ENCODE measurements at places on chromosomes 5 and 9.

DNA sequence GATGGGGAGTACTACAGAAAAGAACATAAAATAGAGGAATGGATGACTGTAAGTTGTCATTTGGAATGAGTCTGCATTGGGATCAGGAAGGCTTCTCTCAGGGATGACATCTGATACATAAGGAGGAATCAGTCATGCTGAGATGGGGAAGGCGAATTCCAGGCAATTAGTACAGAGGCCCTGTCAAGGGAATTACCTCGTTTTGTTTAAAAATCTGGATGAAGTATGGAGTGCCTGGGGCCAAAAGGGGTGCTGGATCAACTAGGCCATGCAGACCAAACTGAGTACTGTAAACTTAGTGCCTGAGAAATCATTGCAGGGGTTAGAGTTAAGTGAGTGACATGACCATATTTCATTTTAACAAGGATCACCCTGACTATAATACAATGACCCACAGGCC lies 30.5 kb downstream of the JAKMIP2 start:
- no peak for DNase-seq

DNA sequence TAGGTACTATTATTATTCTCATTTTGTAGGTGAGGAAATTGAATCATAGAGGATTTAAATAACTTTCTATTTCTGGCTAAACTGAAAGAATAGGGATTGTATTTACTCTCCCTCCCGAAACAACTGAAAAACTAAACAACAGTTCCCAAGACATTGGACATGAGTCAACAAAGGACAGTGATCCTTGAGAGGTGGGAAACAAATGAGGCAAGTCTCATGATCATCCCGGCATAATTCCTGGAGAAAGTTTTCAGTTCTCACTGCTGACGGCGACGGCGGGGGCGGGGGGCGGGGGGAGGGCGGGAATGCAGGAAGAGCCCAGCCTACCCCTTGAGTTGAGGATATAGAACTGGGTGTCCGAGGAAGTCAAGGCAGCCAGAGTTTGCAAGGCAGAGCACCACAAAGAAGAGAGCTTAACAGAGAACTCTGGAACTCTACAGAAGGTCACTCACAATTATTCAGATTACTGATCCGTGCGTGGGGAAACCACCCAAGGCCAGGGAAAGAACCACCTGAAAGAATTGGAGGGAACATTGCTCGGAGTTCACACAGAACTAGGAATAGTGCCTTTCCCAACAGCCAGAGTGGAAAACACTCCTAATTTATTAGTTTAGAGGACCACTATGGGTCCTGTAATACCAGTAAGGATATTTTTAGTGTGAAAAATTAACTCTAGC lies 27.4 kb upstream of the WHRN start:
- DNase-seq = no peak

GRCh38 chr9:128927731-128928411 lies 7.1 kb downstream of the PHYHD1 start:
- DNase-seq = peak; percentile 14

GRCh38 chr9:133111808-133112662 lies 9.0 kb downstream of the RALGDS start:
- no peak for DNase-seq

- DNase-seq = no peak
These were observed 9.3 kb upstream of the FRRS1L start for GRCh38 chr9:109176386-109176785.

DNA sequence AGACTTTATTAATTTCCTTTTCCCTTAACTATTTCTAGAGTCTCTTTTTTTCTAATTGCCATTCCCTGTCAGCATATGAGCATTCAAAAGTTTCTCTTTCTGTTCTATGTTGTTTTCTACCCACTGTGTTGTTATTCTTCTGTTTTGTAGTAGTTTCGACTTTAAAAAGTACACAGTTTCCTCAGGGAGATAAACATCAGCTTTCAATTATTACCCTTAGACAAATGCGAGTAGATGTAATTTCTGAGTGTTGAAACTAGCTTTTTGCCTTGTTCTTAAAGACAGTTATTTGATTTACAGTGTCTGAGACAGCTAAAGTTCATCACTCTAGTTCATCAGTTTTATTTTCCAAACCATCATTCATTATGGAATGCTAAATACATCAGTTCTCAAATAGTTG lies 19.5 kb downstream of the MTREX start:
- no peak for DNase-seq

DNA sequence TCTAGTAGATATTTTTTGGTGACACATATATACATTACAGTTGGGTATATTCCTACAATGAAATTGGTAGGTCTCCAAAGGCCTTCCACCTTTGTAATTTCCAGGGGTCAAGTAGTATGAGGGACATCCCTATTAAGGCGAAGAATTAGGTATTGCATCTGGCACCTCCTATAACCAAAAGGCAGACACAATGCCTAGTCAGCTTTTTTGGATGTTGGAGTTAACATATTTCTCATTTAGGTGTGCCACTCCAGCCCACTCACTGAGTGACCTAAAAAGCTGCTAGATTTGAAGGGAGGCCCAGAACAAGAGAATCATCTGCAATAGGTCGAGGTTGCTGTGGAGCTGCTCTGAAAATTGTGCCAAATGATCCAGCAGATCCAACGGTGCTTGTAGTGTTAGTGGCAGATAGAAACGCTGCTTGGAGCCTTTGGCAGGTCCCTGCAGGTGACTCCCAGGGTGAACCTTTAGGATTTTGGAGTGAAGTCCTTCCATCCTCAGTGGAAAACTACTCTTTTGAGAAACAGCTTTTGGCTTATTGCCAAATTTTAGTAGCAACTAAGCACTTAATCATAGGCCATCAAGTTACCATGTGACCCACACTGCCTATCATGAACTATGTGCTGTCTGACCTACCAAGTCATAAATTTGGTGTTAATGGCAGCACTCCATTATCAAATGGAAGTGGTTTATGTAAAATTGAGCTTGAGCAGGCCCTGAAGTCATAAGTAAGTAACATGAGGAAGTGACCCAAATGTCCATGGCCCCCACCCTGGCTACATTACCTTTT lies 15.7 kb upstream of the FNIP1 start:
- no peak for DNase-seq

- no peak for DNase-seq
These were observed 813.7 kb downstream of the MAT2B start for GRCh38 chr5:164319161-164319560.

GRCh38 chr9:32875242-32875641 lies 91.9 kb downstream of the TMEM215 start:
- no peak for DNase-seq

DNA sequence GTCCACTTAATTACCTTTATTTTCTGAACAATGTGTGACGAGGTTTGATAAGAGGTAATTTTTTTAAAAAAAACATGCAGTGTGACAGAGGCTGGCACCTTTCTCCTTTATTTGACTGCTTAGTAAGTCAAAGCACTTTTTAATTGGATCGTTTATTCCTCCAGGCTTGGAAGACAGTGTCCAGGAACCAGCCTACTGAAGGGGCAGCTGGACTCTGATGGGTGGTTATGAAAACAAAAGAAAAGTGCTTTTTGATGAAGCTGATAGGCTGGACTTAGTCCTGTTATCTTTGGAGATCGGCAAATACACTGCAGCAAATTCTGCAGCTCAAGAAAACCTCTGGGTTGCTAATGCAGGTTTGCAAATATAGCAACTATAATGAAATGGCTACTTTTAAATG lies 141.7 kb downstream of the DCP2 start:
- no peak for DNase-seq

GRCh38 chr5:81749192-81749560 lies 1.7 kb downstream of the SSBP2 start:
- no peak for DNase-seq

- no peak for DNase-seq
These were observed 131.8 kb downstream of the TLE1 start for GRCh38 chr9:81557452-81558090.

DNA sequence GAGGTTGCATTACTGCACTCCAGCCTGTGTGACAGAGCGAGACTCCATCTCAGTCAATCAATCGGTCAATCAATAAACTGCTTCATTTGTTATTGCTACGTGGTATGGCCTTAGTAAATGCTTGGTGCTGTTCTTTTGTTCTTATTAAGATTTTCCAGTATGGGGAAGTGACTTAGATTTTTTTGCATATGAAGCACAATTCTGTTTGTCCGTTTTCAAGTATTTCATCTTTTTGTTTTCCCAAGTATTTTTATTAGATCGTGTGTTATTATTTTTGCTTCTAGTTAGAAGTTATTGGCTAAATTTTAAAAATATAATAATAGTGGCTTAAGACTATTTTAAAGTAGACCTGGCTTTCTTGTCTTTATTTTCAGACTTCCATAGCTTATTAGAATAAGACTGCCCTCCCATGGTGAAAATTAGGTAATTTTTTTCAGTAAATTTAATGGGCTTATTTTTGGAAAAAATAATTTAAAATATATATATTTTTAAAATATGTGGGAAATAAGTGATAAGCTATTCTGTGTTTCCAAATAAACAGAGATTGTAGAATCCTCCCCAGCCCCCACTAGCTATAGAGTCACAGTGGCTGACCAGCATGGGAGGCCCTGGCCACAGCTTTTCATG lies 14.7 kb upstream of the OMD start:
- no peak for DNase-seq

Measured in activated T-helper 1 cell treated with Interleukin-2 at 50 U/mL for 16 hours (primary cell).